ENCODE measurements at places on chromosomes 1 and 21.

DNA sequence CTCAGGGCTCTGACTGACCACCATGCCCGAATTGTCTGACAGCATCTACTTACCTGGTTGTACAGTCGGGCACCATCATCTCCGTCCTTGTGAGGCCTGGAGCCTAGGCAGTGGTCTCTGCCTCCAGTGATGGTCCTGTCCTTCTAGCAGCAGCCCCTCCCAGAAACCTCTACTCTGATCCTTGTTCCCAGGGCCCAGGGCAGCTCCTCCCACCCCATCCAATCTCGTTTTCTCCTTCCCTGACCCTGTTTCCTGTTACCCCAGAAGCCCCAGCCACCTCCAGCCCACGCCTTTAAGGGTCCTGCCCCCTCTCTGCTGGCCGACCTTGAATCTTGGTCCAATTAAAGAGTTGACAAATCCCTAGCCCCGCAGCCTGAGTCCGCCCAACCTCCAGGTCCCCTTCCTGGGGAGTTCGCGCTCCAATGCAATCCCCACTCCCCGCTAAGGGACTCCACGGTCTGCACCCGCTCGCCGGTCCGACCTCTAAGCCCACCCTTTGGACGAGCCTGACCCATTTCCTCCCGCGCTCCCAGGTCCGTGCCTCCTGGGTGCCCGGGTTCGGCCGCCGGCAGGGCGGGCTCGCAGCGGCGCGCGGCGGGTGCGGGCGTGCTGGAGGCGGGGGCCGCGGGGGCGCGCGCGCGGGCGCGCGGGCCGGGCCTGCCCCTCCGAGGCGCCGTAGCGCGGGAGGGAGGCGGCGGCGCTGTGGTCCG is at the start of gene B4GALT2:
B4GALT2 (plus strand) TSS at position 660 of the 710 bp plus-strand sequence. CDS start 1,951 bp downstream, outside the sequence.
- peak; percentile 90 for DNase-seq

DNA sequence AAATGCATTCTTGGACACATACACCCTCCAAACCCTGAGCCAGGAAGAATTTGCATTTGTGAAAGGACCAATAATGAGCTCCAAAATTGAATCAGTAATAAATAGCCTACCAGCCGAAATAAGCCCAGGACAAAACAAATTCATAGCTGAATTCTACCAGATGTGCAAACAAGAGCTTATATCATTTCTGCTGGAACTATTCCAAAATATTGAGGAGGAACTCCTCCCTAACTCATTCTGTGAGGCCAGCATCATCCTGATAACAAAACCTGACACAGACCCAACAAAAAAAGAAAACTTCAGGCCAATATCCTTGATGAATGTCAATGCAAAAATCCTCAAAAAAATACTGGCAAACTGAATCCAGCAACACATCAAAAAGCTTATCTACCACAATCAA is 6.7 kb downstream of the SPRR2E start:
- DNase-seq = no peak

DNA sequence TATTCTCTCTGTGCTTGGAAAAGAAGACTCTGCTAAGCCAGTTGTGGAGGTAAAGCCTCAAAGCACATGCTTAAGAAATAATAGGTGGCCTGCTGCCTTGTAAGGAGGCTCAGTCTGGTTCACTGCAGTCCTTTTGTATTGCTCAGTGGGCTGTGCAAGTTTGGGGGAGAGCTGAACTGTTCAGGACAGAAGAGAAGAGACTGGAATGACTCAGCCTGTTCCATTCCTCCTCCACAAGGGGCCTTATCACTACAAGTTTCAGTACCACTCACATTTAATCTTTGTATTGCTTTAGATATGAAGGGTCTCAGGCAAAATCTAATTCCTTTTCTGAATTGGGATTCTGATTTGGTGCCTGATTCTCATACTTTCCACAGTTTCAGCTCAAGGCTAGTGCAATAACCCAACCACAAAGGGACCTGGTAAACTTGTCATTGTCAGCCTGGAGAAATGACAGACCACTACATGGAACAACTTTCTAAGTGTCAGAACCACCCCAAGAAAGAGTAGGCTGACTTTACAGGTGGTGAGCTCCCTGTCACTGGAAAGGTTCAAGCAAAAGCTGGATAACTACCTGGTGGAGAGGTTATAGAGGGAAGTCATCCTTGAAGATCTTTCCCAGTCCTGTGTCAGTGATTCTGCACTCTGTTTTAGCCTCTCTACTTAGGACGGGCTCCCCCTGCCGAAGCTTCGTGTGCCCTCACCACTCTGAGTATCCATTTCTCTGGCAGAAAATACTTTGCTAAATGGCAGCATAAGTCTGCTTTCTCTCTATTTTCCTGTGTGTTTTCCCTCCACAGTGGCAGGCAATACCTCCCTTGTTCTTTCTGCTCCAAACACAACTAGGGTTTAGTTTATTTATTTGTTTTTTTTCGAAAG is 162.9 kb upstream of the GJB5 start:
- DNase-seq = no peak

DNA sequence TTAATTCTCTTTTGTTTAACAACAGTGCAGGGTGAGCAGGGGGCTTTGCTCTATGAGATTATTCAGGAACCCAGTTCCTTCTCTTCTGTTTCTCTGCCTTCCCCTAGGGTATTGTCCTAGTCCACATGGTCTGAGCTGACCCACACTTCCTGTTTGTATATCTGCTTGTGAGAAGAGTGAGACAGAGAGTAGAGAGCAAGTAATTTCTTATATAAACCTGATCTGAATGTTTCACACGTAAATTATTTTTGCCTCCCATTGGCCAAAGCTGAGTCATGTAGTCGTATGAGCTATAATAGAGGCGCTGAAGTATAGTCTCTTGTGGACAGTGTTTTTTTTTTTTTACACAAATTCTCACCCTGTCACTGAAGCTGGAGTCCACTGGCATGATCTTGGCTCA is 134.2 kb upstream of the SERTAD4 start:
- DNase-seq = no peak

- DNase-seq = no peak
Measured at GRCh38 chr1:26701266-26701994, 5.6 kb downstream of the ARID1A start.

DNA sequence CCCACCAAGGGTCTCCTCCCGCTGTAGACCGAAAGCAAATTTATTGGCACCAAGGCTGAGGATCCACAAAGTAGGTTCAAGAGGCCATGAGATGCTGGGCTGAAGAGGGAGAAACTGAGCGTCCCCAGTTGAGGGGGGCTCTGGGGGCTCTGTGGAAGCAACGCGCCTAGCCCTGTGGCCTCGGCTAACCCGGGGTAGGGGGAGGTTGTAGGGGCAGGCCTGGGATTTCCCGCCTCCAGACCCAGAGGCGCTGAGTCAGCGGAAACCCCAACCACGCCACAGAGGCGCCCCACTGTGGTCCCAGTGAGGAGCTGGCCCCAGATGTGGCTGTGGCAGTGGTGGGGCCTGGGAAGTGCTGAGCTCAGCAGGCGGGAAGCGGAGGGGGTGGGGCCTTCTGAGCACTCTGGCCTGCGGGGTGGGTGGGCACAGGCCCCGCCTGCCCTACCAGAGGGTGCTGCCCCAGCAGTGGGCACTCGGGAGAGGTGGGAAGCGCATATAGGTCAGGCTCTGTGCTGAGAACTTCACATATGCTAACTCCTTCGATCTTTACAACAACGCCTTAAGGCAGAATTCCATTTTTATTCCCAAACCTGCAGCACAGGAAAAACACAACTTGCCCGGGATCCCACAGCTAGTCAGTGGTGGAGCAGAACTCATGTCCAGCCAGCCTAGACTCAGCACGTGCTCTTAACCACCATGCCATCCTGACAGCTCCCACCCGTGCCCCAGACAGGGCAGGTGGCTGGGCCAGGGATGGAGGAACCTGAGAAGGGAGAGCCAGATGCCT is 1.5 kb upstream of the COL16A1 start:
- DNase-seq = peak; percentile 55

- peak; percentile 95 for DNase-seq
Measured at GRCh38 chr1:36450270-36450918, at the start of gene OSCP1. TSS of gene OSCP1 (minus strand) at chr1:36450451. CDS start at chr1:36450369, 82 bp downstream.

DNA sequence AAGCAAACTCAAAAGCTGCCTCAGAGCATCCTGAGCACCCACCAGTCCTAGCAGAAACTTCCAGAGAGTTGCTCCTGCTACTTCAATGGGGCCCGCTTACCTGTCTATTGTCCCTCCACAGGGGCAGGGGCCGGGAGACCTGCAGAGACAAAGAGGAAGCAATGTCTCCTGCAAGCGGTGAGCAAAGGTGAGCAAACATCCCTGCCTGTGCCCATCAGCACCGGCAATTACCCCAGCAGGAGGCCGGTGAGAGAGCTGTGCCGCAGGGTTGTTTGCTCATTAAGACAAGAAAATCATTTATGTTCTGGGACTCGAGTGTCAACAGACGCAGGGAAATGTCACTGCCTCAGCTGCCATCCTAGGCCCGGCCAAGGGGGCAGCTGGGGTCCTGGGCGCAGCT is 53.8 kb upstream of the TARDBP start:
- no peak for DNase-seq

- DNase-seq = no peak
Measured at GRCh38 chr1:3469849-3470649, 15.6 kb downstream of the ARHGEF16 start.

- no peak for DNase-seq
Measured at GRCh38 chr1:111219557-111220286, 7.8 kb upstream of the CHI3L2 start.

DNA sequence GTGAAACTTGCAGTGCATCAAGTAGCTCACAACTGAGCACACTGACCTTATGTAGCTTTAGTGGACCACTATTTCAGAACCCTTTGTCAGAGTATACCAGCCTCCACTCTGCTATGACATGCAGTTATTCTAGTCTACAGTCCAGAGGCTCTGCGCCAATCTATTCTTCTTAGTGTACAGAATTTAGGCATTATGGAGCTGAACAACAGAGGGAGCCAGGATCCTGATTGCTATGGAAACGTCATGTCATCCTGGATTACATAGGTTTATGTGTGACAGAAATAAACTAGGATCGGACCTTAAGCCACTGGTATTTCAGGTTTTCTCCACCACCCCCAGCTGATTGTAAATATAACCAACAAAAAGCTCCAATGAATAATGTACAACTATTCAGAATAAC is 48.1 kb upstream of the EEIG2 start:
- DNase-seq = no peak

DNA sequence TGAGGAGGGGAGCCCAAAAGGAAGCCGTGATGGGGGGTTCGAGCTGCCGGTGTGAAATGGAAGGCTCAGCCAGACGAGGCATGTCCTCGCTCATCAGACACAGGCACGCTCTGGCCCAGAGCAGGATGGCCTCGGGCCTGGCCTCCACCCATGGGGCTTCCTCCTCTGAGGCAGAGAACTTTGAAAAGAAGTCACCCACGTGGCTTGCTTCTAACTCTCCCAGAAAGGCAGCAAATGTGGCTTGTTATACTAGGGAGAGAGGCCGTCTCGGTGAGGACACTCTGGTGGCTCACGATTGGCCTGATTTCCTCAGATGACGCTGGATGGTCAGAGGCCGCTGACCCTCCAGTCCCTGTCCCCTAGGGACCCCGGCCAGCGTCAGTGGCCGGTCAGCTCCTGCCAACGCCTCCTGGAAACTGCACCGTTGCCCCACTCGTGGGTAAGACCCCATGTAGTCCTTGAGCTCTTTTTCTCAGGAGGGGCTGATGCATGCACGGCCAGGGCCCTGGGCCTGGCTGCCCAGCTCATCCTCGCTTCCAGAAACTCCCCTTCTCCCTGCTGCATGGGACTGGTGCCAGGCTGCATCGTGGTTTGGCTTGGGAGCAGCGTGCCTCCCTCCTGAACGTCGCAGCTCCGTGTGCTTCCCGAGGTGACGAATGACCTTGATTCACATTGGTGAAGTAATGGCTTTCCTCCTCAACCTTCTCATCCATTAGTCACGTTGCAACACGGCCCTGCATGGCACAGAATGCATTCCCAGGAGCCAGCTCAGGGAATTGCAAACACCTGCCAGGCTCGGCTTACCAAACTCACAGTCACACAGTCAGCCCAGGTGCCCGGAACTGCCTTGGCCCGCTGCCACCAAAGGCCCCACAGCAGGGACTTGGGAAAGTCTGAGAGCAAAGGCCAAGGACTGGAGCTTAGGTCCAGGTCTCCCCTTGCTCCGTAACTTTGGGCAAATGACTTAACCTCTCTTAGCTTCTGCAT is 58.8 kb downstream of the TOMM20 start:
- DNase-seq = no peak

GRCh38 chr1:199522936-199523335 is 504.6 kb upstream of the NR5A2 start:
- no peak for DNase-seq

- no peak for DNase-seq
Measured at GRCh38 chr1:160628799-160629263, 18.0 kb downstream of the SLAMF1 start.

- DNase-seq = peak; percentile 59
Measured at GRCh38 chr1:35807614-35808449, at the start of gene AGO4. TSS of gene AGO4 (plus strand) at chr1:35808016. CDS start at chr1:35808417, 401 bp downstream.

- no peak for DNase-seq
Measured at GRCh38 chr1:53652441-53653199, 86.3 kb downstream of the GLIS1 start.

- no peak for DNase-seq
Measured at GRCh38 chr21:36075171-36075570, 5.3 kb downstream of the CBR1 start.

- DNase-seq = no peak
Measured at GRCh38 chr1:23403038-23403336, 21.6 kb downstream of the TCEA3 start.

GRCh38 chr1:44721485-44722361 is 9.2 kb downstream of the RNU5D-1 start:
- peak; percentile 9 for DNase-seq

DNA sequence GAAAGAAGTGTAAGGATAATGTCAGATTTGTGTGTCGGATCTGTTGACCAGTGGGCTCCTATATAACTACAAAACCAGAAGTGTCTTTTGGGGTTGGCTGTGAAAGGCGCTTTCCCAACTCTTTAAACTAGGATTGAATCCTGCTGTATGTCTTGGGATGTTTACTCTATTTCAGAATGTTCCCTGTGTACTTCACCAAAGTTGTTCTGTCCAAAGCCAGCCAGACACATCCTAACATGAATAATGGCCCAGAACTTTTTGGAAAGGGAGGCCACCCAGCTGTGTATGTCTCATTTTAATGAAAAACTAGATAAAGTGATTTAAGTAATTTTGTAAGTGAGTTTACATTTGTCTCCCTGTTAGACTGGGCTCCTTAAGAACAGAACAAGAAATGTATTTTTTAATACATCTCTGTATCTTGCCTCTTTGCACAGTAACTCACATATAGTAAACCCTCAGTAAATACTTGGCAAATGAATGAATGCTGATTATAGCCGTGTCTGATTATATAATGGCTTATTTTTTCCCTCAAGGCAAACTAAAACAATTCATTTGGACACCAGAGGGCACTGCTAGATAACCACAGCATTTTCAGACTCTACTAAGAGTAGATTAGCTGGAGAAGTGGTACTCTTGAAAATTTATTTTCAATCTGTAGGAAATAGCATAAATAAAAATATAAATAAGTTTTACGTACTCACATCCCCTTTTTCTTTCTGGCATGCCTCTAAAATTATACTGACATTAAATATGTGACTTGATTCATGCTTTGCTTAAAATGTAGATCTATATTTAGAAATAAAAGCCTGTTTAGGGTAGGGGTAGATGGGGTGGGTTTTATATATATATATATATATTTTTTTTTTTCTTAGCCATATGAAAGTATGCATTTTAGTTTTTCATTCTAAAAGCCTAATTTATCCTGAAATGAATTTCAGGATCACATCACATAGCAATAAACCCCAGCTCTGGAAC is 23.8 kb downstream of the TSEN15 start:
- DNase-seq = peak; percentile 10

- DNase-seq = no peak
Measured at GRCh38 chr1:27162090-27162489, 7.2 kb upstream of the SLC9A1 start.

- DNase-seq = no peak
Measured at GRCh38 chr21:31480228-31480627, 136.2 kb upstream of the TIAM1 start.

Data from HuH-7.5 (cell line).